ENCODE measurements at places on chromosomes 16 and 17.
A peak's percentile ranks its signal among the peaks of the same experiment; 100 is the strongest.

DNA sequence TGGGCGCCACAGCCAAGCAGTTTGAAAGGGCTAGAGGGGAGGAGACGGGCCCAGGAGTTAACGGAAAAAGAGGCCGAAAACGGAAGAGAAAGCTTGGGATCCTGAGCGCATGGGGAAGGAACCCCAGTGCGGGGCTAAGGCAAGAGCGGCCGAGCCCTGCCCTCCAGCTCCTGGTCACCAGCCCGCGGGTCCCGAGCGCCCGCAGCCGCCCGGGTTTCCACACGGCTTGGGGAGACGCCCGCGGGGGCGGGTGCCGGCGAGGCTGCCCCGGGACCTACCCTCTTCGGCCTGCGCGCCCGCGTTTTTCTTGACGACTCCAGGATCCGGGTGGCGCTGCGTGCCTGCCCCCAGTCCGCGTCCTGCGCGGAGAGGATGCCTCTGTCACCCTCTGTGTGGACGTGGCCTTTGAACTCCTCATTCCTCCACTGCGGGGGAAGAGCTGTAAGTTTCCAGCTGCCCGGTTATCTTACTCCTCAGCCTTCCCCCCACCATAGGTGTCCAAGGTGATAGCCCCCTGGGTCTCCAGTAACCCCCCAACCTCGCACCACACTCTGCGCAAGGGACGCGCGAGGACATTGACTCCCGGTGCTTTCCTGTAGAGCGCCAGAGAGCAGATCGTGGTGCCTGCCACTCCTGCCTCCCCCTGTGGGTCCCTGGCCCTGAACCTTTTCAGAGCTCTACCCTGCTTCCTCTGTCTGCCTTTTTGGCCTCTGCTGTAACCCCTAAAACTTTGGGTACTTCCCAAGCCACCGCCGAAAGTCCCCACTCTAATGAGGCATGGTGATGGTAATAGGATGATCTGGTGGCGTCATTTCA lies 1.7 kb upstream of the CDH11 start:
- no peak for DNase-seq

GRCh38 chr16:66353055-66353454 lies 13.4 kb upstream of the CDH5 start:
- DNase-seq = no peak

DNA sequence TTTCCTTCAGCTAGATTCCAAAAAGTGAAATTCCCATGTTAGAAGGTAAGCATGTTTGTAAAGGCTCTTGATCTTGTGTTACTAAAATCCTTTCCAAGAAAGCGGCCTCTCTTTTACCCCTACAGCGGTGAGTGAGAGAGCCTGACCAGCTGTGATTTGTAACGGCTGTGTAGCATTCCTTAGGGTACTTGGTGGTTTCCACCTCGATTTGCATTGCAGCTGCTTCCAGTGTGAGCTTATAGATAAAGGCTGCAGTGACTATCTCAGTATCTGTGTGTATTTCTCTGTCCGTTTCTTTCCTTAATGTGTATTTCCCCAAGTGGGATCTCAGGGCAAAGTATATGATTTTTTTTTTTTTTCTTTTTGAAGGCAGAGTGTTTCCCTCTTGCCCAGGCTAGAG lies 169.4 kb downstream of the SNX29 start:
- DNase-seq = no peak

GRCh38 chr17:7495906-7496434 lies 11.8 kb downstream of the POLR2A start:
- DNase-seq = no peak

DNA sequence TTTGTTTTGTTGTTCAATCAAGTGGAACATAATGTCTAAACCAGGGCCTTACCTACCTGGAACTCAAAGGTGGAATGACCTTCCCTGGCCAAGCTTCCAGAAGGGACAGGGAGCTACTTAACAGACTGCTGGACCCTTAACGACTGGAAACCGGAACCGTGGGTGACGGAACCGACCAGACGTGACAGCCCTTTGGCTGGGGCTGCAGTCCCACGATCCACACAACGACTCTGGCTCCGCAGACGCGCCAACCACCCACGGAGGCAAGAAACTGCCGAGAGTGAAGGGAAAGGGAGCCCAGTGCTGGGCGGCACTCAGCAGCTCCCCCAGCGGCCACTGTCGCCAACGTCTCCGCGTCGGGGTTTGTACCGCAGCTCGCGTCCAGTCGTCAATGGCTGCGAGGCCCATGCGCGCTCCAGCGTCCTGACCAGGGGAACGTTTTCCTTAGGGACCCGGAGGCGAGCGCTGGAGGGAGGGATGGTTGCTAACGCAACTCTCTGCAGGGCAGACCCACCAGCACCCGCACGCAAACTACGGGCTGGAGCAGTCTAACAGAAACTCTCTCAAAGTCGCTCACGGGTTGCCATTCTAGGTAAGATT lies 5.5 kb upstream of the KIF22 start:
- DNase-seq = peak; percentile 69

GRCh38 chr17:17525311-17525710 lies 29.1 kb upstream of the RASD1 start:
- DNase-seq = no peak

GRCh38 chr16:30982548-30983288 lies 2.3 kb upstream of the HSD3B7 start:
- DNase-seq = no peak

DNA sequence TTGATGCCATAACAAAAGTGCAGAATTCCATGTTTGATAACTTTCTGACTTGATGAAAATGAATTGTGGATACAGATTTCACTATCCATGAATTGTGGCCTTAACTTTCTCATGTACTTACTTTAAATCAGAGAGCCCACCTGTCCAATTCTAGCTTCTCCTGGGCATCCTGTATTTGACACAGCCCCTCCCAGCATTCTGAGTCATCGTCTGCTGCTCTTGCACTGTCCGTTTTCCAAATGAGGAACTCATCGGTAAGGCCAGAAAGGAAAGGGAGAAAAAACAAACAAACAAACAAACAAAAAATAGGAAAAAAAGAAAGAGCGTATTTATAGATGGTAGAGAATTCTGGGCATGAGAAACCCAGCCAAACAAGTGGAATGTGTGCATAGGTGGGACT lies 361.6 kb downstream of the WWOX start:
- no peak for DNase-seq

DNA sequence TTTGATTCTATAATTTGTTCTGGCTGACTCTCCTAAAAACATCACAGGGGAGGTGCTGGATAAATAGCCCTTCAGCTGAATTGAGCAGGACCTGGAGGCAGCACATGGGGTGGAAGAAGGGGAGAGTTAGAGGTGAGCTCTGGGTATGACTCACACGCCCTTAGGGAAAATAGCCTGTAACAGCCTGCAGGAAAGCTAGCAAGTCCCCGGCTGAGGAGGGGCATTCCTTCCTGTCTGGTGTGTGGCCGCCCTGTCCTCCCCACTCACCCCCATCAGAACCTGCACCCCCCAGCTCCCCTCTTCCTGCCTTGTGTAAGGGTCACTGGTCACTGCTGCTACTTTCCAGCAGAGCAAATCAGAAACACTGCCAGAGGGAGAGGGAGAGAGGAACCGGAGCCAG lies 187.4 kb downstream of the C16orf95 start:
- DNase-seq = no peak

DNA sequence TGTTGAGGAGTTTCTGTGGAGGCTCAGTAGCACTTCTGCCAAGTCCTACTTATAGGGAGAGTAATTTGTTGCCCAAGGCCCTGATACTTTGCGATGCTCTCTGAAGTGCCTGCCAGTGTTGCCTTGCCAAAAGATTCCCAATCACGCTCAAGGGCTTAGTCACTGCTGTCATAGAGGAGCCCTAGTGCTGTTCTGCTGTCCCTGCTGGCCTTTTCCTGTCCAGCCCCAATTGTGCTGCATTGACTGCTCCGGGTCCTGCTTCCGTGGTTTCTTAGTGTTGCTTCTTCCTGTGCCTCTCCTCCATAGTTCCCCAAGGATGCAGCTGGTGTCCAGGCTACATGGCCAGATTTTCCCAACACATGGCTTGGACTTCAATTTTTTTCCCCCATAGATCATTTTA lies 13.9 kb downstream of the NUP93 start:
- DNase-seq = no peak

GRCh38 chr16:70746708-70747424 lies 54.1 kb downstream of the VAC14 start:
- DNase-seq = no peak

- DNase-seq = no peak
Measured at GRCh38 chr17:70604854-70605253, 435.5 kb downstream of the KCNJ2 start.

GRCh38 chr16:11076259-11077018 lies 132.1 kb downstream of the CLEC16A start:
- DNase-seq = no peak

DNA sequence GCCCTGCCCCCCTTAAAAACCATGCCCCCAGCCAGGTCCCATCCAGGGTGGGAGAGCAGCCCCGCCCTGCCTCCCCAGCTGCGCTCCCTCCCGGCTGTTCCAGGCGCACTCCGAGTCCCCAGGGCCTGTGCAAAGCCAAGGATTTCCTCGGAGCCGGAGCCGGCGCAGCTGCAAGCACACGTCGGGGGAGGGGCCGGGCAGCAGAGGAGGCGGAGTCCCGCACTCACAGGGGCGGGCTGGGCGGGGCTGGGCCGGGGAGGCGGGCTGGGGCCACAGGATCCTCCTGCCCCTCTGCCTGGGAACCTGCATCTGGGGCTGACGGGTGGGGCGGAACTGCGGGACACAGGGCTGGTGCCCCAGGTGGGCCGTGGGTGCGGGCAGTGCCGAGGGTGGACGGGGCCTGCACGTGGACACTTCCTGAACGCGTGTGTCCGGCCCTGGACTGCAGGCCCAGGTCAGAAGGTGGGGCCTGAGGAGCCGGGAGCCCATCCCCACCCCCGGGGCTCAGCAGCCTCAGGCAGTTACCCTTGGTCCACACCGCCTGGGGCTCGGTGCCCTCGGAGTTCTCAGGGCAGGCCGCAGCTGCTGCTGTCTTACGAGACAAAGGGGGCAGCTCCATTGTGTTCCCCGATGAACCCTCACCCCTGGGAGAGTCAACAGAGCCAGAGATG lies 24.0 kb upstream of the SSTR5 start:
- no peak for DNase-seq

DNA sequence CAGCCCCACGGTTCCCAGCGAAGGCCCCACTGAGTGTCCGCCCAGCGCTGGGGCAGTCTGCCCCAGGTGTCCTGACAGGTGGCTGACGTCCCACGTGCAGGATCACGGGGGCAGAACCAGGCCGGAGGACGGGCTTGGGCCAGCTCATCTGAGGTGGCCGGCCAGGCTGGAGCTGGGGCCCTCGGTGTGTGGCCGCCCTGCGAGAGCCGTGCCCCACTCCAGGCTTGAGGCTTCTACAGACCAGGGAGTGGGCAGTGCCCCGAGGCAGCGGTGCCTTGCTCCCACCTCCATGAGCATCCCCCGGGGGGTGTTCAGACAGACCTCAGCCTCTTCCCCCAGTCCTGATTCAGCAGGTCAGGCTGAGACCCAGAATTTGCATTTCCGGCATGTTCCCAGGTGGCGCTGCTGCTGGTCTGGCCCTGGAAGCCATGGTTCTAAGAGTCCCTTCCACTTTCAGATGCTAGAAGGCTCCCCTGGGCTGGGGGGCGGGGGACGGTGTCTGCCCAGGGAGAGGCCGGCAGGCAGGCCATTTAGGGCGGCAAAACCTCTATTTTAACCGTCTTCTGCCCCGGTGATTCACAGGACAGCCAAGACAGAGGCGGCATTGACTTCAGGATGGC lies 35.4 kb upstream of the PABPN1L start:
- no peak for DNase-seq

- no peak for DNase-seq
Measured at GRCh38 chr17:72332367-72332766, 211.5 kb downstream of the SOX9 start.

GRCh38 chr16:16867973-16868372 lies 489.0 kb downstream of the NPIPA7 start:
- no peak for DNase-seq

- no peak for DNase-seq
Measured at GRCh38 chr17:79981661-79982101, 54.0 kb downstream of the TBC1D16 start.

DNA sequence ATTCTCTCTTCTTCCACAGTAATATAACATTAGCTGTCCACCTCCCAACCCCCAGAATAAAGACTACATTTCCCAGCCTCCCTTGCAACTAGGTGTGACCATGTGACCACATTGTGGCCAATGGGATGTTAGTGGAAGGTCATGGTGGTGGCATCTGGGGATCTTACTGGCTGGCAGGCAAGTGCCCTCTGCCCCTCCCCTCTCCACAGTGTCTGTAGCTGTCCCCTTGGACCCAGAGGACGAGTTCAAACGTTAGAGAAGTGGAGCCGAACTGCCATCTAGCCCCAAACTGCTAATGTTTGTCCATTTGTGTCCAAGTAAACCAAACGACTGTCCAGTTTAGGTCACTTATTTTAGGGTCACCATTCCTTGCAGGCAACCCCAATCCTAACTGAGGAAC lies 26.6 kb upstream of the KCNG4 start:
- no peak for DNase-seq

GRCh38 chr17:35705705-35706104 lies 25.7 kb upstream of the RASL10B start:
- no peak for DNase-seq

- DNase-seq = no peak
Measured at GRCh38 chr17:74452033-74452840, 14.2 kb upstream of the CD300A start.

DNA sequence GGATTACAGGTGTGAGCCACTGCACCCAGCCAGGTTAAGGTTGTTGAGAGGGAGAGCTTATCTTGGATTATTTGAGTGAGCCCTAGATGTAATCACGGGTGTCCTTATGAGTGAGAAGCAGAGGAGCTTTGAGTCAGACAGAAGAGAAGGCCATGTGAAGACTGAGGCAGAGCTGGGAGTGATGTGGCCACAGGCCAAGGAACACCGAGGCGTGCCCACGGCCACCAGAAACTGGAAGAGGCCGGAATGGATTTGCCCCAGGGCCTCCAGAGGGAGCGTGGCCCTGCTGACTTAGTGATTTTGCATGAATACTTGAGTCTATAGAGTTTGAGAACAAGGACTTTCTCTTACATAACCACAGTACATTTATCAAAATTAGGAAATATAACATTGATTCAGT lies 137.7 kb downstream of the RPTOR start:
- no peak for DNase-seq
